ENCODE measurements at places on chromosomes 5 and 9.

DNA sequence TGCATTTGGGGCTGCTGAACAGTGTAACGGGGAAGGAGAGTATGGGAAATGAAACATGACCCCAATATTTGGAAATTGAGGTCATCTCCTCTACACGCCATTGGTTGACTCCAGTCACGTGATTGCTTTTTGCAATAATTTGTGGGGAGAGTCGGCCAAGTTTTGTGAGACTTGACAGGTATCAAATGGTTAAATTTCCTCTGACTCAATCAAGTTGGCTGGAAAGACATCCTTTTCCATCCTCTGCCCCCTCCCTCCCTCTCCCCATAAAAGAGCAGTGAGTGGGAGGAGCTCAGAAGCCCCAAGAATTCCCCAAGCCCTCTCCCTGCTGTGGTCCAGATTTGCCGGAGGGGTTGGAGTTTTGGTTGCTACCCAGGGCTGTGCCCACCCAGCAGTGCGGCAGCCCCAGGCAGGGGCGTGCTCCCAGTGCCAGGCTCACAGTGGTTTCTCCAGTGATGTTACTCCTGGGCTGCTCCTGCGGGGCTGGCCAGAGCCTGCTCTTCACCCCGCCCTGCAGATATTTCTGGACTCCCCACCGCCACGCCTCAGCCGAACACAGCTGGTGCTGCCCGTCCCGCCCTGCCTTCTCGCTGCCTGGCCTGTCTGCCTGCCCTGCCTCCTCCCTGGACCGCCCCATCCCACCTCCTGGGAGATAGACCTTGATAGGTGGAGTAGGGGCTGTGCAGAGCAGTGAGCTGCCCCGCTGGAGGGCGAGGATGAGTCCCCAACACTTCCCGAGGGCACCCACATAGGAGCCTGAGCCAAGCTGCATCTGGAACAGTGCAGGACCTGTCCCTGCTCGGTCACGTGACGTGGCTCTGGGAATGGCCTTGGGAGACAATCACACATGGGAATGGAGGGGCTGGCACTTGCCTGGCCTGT, 3.4 kb downstream of the COL5A1 start:
- DNase-seq: no peak

DNA sequence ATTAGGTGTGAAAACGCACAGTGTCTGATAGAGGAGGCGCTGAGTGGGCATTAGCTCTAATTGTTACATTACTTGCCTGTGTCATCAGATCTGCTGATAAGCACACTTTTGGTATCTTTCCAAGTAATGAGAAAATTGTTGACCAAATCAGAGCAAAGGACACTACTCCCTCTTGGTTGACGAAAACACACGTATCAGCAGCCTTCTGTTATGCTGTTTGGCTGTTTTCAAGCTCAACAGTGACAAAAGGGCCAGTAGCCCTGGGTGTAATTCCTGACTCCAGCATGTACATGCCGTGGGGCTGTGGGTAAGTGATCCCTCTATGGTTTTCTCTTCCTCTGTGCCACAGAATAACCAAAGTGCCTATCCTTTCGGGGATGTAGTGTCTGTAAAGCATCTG, 151.4 kb downstream of the AUH start:
- no peak for DNase-seq

DNA sequence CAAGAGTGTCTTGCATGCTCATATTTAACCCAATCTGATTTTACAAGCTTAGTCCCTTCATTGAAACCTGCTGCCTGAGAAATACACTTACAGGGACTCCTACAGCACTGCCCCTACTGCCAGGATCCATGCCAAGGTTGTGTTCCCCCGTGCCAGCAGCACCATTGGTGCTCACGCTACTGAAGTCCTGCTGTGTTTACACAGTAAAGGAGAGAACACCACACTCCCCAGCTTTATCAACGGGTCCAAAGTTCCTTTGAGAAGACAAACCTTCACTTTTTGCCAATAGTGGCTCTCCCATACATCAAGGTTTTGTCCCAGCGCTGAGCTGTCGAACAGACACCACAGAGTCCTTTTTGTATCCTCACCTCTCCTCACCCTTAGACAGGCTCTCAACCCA, 155.1 kb upstream of the WWC1 start:
- DNase-seq: no peak

DNA sequence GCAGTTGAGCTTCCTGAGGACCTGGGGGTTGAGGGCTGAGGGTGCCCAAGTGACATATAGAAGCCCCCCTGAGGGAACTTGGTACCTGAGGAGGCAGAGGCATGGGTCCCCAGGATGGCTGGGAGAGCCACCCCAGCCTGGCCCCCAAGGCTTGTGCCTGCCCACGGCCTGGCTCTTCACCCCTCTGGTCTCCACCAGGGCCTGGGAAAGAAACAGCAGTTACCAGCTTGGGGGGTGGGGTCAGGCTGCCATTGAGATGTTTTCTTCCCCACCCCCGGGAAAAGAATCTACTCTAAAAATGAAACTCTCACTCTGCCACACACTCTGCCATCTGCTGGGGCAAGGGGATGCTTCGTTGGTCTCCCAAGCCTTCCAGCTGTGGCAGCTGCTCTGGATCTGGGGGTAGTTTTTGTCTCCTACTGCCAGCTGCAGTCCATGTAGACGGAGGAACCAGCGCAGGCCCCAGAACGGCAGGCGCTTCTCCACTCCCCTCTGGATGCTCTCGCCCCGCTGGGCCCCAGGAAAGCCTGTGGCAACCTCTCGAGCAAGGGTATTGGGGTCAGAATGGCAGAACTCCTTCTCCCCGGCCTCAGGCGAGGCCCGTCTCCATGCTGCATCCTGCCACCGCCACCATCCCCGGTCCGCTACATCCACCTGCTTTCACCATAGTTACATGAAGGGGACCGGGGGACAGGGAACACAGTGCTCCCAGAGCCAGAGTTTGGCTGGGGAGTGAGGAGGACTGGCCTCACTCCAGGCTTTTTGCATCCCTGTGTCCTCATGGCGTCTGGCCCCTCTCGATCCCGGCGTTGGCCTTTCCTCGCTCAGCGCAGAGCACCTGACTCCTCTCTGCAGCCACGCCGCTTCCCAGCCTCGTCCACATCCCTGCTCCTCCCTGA, 123.5 kb downstream of the DAB2IP start:
- DNase-seq: no peak

DNA sequence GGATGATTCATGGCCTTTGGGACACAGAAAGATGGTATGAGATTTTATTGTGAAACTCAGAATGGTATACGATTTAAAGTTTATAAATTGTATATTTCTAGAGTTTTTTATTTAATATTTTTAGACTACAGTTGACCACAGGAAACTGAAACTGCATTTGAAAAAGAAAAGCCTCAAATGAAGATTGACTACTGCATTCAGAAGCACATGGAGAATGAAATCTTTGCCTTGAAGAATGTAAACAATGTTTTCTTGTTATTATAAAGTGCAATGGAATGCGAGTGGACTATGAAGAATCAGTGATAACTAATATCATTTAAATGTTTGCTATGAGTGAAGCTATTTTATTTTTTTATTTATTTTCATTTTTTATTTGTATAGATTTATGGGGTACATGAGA, 169.1 kb upstream of the CDH18 start:
- no peak for DNase-seq

DNA sequence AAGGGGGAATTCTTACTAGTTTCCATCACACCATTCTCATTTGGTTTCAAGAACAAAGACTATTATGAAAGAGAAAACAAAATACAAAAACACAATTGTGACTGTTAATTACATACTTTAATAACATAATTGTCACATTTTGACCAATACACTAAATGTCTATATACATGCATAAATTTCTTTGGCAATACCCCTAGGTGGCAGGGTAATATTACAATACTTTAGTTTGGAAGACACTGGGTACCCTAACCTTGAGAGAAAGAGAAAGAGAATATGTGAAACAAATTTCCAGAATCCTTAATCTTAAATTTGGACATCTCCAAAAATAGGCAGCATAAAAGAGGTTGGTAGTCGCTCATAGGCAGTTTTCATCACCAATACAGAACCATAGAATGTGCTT, 619.6 kb upstream of the ADAMTS16 start:
- DNase-seq: no peak

- peak; percentile 5 for DNase-seq
Measured at GRCh38 chr9:122551371-122551770, 1.5 kb upstream of the OR1N2 start.

GRCh38 chr5:93580927-93581445, at the start of gene NR2F1-AS1:
NR2F1-AS1 (minus strand) TSS chr5:93581219.
- DNase-seq: no peak

DNA sequence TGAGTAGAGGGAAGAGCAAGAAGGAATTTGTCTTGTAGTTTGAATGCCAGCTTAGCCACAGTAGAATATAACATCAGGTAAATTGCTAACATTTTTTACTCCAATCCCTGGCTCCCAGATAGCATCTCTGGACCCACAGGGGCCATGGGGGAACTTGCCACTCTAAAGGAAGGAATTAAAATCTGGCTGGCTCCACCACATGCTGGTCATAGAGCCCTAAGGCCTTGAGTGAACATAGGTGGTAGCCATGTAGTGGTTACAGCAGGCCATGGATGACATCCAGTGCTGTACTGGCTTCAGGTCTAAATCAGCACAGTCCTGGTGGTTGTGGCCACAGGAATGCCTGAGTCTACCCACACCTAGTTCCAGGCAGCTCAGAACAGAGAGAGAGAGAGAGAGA, 109.9 kb upstream of the RGMB start:
- DNase-seq: no peak

GRCh38 chr9:76756268-76756640, 8.0 kb upstream of the PCA3 start:
- peak; percentile 70 for DNase-seq

GRCh38 chr5:180739271-180739670, 587 bp downstream of the OR2Y1 start:
- DNase-seq: no peak

DNA sequence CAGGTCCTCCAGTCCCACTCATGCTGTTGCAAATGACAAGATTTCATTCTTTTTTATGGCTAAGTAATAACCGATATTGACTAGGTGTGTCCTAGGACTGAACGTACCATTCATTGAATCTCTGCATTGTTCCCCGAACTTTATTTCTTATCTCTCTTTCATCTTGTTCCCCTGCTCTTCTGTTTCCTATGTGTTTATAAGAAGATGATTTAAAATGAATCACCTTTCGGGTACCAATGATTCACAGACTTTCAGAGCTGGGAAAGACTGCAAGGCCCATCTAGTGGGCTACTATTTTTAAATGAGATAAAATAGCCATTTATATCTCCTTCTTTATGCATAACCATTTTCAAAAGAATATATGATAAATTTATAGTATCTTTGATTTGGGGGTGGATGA, 133.0 kb downstream of the CDH18 start:
- no peak for DNase-seq

DNA sequence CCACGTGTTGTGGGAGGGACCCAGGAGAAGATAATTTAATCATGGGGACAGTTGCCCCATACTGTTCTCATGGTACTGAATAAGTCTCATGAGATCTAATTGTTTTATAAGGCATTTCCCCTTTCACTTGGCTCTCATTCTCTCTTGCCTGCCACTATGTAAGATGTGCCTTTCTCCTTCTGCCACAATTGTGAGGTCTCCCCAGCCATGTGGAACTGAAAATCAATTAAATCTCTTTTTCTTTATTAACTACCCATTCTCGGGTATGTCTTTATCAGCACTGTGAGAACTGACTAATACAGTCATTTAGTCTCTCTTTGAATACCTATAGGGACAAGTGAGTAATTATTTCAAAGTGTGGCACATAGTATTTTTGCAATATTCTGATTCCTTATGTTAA, 269.2 kb upstream of the SMARCA2 start:
- no peak for DNase-seq

- DNase-seq: no peak
Measured at GRCh38 chr9:111250875-111251842, 78.9 kb downstream of the OR2K2 start.
